ENCODE measurements at places on chromosomes 1 and 21.
A peak's percentile ranks its signal among the peaks of the same experiment; 100 is the strongest.

DNA sequence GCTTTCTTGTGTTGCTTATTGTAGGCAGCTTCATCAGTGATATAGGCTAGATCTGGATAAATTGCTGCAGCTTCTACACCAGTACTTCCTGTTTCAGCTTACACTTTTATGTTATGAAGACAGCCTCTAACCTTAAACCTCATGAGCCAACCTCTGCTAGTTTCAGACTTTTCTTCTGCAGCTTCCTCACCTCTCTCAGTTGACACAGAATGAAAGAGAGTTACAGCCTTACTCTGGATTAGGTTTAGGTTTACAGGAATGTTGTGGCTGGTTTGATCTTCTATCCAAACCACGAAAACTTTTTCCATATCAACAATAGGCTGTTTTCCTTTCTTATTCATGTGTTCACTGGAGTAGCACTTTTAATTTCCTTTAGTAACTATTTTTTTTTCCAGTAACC is 76.9 kb upstream of the RNPC3 start:
- H3K4me3 ChIP-seq, result no peak overlapping the region
- ATAC-seq, result no peak
- H3K4me1 ChIP-seq, result no peaks in the 10 kb centered on the region
- H3K27ac ChIP-seq, result no peak overlapping the region
- H3K36me3 ChIP-seq, result no peaks in the 10 kb centered on the region

GRCh38 chr1:6473974-6474814 is 8.2 kb upstream of the TNFRSF25 start:
- no peak for ATAC-seq
- H3K36me3 ChIP-seq, result no peaks in the 10 kb centered on the region
- peaks cover 13% of the 10 kb centered on the region for H3K27me3 ChIP-seq
- H3K4me3 ChIP-seq, result no peak overlapping the region
- H3K4me1 ChIP-seq, result peaks cover 11% of the 10 kb centered on the region

DNA sequence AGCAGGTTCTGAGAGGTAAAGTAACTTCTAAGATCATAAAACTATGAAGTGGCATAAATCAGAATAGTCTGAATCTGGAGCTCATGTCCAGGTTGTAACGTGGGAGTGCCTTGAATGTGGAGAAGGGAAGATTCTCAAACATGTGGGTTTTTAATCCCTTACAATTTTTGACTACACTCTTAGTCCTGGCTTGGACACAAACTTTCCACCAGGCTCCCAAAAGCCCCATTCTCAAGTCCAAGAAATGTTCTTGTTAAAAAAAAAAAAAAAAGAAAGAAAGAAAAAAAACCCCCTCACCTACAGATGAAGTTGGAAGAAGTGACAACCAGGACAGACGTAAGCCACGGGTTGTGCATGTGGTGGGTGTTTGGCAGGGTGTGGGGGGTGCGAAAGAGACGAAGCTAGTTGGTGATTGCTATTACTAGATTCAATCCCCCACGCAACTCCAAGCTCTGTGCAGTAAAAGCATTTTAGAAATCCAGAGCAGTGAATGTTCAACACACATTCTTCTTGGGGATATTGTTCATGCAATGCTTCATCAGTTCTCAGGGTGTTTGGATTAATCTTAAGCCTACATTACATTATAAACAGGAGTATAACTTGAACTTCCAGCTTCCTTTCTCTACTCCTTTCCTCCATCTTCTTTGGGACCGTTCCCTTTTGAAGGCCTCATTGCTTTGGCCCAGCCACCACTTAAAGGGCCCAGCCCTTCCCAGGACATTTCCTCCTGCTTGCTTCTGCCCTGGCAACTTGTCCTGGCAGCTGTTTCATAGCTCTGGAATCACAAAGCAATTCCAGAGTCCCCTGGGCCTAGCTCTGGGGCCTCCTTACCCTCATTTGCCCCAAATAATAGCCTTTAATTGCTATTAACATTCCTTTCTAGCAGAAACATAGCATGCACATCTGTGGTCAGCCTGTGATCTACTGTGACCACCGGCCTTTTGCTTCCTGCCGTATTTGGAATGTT is 41.8 kb downstream of the PHC2 start:
- no peaks in the 10 kb centered on the region for H3K4me1 ChIP-seq
- H3K4me3 ChIP-seq, result no peak overlapping the region
- ATAC-seq, result no peak
- H3K36me3 ChIP-seq, result no peaks in the 10 kb centered on the region

DNA sequence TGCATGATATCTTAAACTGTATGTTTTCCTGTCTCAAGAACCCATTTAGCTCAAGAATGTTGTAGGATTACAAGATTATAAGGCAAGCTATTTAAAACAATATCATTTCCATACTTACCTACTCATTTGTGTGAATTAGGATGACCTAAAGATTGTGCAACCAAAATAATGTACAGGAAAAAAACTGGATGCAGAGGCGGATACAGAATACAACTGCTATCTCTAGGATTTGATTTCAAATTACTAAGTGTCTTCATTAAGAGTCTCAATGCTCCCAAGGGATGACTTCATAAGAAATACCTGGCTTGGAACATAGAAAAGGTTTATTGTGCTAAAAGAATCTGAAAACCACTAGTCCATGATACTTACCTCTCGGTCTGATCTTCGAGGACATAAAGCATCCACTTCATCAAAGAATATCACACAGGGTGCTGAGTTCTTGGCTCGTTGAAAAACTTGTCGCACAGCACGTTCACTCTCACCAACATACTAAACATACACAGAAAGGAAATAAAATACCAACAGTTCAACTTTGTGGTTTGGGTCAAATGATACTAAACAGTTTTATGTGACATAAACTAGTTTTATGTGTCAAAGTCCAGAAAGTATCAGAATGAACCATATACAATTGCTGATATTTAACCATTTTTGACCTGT is 54.9 kb downstream of the NVL start:
- no peak overlapping the region for H3K27ac ChIP-seq
- peaks cover 52% of the 10 kb centered on the region for H3K36me3 ChIP-seq
- no peaks in the 10 kb centered on the region for H3K4me1 ChIP-seq
- ATAC-seq, result no peak

DNA sequence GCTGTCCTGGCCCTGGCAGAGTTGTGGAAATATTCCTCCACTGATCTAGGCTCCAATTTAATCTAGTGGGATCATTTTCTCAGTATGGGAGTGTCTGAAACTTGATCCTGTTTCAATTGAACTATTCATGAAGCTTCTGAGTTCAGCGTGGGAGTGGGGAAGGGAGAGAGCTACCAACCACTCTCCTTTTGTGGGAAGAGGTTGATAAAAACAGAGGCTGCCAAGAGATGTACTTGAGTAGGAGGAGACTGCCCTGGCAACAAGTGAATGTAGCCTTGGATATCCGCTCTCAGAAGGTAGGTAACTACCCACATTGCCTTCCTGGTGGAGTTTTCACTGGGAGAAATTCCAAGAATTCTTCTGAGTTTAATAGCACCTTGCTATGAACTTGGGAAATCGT is at the start of gene CTXND2:
CTXND2 (plus strand) TSS at position 119 of the 400 bp plus-strand sequence. CDS start 25,179 bp downstream, outside the sequence.
- no peak within 1 kb of the TSS for H3K4me3 ChIP-seq
- H3K36me3 ChIP-seq, result no peaks in the 10 kb centered on the region
- H3K4me1 ChIP-seq, result peaks cover 42% of the 10 kb centered on the region
- ATAC-seq, result no peak
- no peak within 1 kb of the TSS for H3K27ac ChIP-seq

- no peaks in the 10 kb centered on the region for H3K27me3 ChIP-seq
- no peaks in the 10 kb centered on the region for H3K4me1 ChIP-seq
- no peak overlapping the region for H3K27ac ChIP-seq
- ATAC-seq, result no peak
These were observed 192.2 kb upstream of the TNR start for GRCh38 chr1:175935566-175936115.

DNA sequence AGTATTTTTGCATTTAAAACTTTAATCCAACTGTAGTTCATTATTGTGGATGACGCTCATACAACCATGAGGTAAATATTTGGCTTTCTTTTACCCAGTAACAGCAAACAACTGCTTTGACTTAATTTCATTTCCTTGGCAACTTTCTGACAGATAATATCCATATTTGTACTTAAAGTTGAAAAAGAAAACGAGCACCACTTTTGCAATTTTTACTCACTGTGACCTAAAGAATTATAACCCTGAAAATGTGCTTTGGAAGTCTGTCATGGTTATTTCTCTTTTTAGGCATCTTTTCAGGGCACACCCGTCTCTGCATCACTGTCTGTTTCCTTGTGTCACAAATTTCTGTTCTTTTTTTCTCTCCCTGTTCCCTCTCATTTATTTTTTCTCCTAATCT is 918 bp upstream of the CD2 start:
- ATAC-seq, result no peak
- peaks cover 24% of the 10 kb centered on the region for H3K27me3 ChIP-seq
- H3K4me1 ChIP-seq, result peaks cover 6% of the 10 kb centered on the region
- no peak overlapping the region for H3K27ac ChIP-seq

DNA sequence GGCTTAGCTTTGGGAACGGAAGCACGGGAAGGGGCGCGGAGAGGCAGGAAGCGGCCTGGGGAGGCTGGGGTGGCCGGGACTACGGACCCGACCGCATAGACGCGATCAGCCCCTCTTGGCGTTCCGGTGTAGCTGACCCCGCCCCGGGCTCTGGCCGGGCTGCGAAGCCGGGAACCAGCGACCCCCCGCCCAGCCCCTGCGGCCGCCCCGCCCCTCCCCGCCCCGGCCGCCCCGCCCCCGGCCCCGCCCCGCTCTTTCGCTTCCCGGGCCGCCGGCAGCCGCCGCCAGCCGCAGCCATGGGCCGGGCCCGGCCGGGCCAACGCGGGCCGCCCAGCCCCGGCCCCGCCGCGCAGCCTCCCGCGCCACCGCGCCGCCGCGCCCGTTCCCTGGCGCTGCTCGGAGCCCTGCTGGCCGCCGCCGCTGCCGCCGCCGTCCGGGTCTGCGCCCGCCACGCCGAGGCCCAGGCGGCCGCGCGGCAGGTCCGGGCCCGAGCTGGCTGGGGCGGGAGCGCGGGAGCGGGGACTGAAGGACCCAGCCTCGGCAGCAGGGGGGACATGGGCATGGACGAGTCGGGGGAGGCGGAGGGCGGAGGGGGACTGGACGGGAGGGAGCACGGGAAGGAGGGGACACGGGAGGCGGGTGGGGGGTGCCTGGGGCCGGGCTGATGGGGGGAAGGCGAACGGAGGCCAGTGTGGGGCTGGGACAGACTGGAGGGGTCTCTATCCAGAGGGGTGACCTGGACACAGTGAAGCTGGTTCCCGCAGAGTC is at the start of gene SELENON:
SELENON (plus strand) TSS at position 259 of the 768 bp plus-strand sequence; CDS start at position 297, 38 bp downstream.
- peak within 1 kb of the TSS; percentile 71 for H3K27ac ChIP-seq
- peaks cover under 1% of the 10 kb centered on the region for H3K36me3 ChIP-seq
- H3K4me3 ChIP-seq, result peak within 1 kb of the TSS; percentile 75
- peak; percentile 67 for ATAC-seq

DNA sequence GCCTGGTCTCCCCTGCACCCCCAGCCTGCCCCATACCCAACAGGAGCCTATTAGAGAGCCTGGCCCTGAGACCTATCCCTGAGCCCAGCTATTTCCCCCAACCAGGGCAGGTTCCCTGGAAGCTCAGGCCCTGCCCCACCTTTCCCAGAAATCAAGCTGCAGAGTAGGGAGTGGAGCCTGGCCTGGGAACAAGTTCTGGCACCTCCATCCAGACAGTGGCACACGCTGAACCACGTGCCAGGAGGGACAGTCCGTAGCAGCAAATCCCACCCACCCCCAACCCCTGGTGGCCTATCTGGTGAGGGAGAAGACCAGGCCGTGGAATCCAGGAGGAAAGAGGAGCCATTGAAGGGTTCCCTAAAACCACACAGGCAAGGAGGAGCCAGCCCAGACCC is 22.6 kb downstream of the TNNT2 start:
- H3K36me3 ChIP-seq, result no peaks in the 10 kb centered on the region
- no peak overlapping the region for H3K4me3 ChIP-seq
- H3K27ac ChIP-seq, result no peak overlapping the region
- peaks cover 50% of the 10 kb centered on the region for H3K27me3 ChIP-seq

- ATAC-seq, result peak; percentile 64
- no peaks in the 10 kb centered on the region for H3K27me3 ChIP-seq
- no peak overlapping the region for H3K27ac ChIP-seq
- H3K4me3 ChIP-seq, result peak overlapping the region; percentile 65
- H3K4me1 ChIP-seq, result peaks cover 43% of the 10 kb centered on the region
These were observed 10.0 kb upstream of the FAAP20 start for GRCh38 chr1:2204415-2205190.

DNA sequence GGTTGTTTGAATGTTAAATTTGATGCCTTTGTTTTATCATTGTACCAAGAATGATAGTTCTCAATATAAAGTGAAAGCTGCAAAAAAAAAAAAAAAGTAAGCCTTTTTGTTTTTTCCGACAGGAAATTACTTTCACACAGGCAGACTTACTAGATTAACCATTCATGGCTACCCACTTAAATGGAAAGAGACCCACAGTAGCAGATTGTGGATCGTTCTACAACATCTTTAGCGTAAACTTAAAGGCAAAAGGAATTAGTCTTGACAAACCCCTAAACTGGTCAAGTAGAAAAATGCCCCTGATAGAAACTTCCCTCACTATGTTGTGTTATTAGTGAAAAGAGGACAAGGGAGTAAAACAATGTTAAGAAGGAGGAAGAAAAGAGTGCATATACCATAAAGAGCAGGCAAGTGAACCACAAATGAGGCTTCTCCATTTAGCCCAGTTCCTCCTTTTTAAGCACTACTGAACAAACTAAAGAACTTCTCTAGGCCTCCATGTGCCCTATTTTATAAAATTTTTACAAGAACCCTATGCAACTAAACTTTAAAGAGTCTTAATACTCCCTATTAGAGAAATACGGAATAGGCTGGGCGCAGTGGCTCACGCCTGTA is 1560.3 kb downstream of the MRPL39 start:
- peak overlapping the region; percentile 57 for H3K4me3 ChIP-seq
- no peaks in the 10 kb centered on the region for H3K27me3 ChIP-seq
- peaks cover 37% of the 10 kb centered on the region for H3K4me1 ChIP-seq
- H3K27ac ChIP-seq, result peak overlapping the region; percentile 74
- no peaks in the 10 kb centered on the region for H3K36me3 ChIP-seq
- ATAC-seq, result peak; percentile 90

DNA sequence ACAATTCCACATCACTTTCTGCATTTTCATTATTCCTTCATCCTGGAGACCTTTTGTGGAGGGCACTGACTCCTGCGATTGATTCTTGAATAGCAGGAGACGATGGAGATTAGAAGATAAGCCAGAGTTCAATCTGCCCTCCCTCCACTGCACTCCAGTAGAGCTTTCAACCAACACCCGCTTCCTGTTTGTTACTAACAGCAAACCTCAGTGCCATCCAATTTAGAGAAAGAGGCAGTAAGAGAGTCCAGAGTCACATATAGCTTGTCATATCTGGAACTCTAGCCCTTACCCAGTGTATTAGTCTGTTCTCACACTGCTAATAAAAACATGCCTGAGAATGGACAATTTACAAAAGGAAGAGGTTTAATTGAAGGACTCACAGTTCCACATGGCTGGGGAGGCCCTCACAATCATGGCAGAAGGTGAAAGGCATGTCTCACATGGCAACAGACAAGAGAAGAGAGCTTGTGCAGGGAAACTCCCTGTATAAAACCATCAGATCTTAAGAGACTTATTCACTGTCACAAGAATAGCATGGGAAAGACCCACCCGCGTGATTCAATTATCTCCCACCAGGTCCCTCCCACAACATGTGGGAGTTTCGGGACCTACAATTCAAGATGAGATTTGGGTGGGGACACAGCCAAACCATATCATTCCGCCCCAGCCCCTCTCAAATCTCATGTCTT is 55.9 kb downstream of the PCBP3 start:
- H3K4me3 ChIP-seq, result no peak overlapping the region
- no peaks in the 10 kb centered on the region for H3K36me3 ChIP-seq
- no peak for ATAC-seq
- no peaks in the 10 kb centered on the region for H3K4me1 ChIP-seq
- peaks cover 11% of the 10 kb centered on the region for H3K27me3 ChIP-seq

All from stimulated activated memory B cell treated with anti-CD40 and anti-IgM and Interleukin-4, amounts not matched to agents 10 μg/mL and 1 μg/mL and 100 μg/mL, for 72 hours (primary cell).